ENCODE measurements at places on chromosomes 13 and 19.

DNA sequence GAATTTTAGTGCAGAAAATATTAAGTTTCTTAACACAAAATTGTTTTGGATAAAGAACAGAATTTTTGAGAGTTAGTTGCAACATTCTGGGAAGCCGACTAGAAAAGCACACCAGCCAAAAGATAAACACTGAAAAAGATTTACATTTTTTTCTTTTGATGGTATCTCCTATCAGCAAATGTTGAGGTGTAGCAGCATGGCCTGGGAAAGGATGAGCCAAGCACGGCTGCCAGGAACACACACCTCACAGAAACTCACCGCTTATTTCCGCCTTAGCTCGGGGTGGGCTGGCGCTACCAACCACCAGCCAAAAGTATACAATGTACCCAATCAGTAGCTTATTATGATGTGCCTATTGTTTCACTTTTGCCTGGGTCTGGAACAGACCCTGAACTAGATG lies 134.7 kb downstream of the MIPEP start:
- DNase-seq, result no peak

GRCh38 chr19:5354403-5354802 lies 13.8 kb upstream of the PTPRS start:
- DNase-seq, result no peak

GRCh38 chr19:57802269-57802668 lies 12.4 kb downstream of the ZNF552 start:
- DNase-seq, result no peak

DNA sequence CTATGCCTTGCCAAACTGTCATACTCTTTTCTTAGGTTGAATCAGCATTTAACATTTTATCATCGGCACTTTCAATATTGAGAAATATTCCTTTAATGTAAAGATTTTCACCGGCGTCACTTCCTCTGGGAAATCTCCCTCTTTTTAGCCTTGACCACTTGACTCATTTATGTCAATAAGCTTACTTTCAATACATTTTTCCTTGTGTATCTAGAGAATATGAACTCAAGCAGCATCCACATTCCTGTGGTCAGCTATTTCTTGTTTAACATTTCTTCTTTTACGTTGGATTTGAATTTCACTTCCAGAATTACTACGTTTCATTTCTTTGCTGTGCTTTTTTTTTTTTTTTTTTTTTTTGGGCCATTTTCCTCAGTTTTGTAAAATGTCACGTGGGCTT lies 271.2 kb upstream of the HTR2A start:
- no peak for DNase-seq

GRCh38 chr19:34096020-34096915 lies 76.0 kb upstream of the LSM14A start:
- no peak for DNase-seq
